ENCODE measurements at places on chromosomes 6 and 20. TPM values are rescaled to one million over a fixed set of nuclear protein-coding genes. Genes with fewer than 3 reads are reported as not detected.

SLC32A1 gene
- 0.33 TPM for total RNA-seq

GRCh38 chr6:148242180-148242579, 100.5 kb upstream of the SASH1 start:
- no peaks in the 10 kb centered on the region for H3K27me3 ChIP-seq
- H3K36me3 ChIP-seq, result no peaks in the 10 kb centered on the region
- H3K4me1 ChIP-seq, result no peaks in the 10 kb centered on the region
- H3K27ac ChIP-seq, result no peak overlapping the region
- no peak overlapping the region for H3K4me3 ChIP-seq
- no peak for DNase-seq

MCM9 gene
- total RNA-seq, result 11.4 TPM

GRCh38 chr20:59812286-59813125, 120.9 kb downstream of the SYCP2 start:
- no peaks in the 10 kb centered on the region for H3K4me1 ChIP-seq
- no peaks in the 10 kb centered on the region for H3K36me3 ChIP-seq
- no peak overlapping the region for H3K4me3 ChIP-seq
- no peaks in the 10 kb centered on the region for H3K27me3 ChIP-seq
- H3K27ac ChIP-seq, result no peak overlapping the region
- DNase-seq, result no peak

- H3K36me3 ChIP-seq, result peaks cover 6% of the 10 kb centered on the region
- no peak for DNase-seq
- no peaks in the 10 kb centered on the region for H3K4me1 ChIP-seq
- no peaks in the 10 kb centered on the region for H3K27me3 ChIP-seq
Observed at GRCh38 chr6:135052939-135053338, 1.7 kb downstream of the HBS1L start.

DNA sequence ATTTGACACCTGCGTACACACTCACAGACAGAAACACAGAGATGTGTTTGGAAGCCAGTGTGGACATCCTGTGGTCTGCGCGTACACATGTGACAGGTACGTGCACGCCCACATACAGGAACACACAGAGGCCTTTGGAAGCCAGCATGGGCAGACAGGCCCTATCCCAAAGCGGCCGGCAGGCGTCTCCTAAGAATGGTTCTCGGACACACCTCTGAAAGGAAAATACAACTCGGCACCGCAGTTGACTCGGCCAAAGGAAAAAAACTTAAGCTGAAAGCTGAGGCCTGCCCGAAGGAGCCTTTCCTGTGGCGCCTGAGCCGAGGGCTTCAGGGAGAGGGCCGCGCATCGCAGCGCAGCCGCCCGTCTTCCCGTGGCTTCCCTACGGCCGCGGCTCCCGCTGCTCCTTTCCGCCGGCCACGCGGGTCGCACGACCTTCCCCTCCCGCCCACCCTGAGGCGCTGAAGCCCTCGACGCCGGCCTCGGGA, 1.4 kb upstream of the CEP43 start:
- no peaks in the 10 kb centered on the region for H3K36me3 ChIP-seq
- no peaks in the 10 kb centered on the region for H3K27me3 ChIP-seq
- peak overlapping the region; percentile 69 for H3K4me3 ChIP-seq
- H3K4me1 ChIP-seq, result peaks cover 2% of the 10 kb centered on the region
- H3K27ac ChIP-seq, result no peak overlapping the region

GRCh38 chr6:155224618-155225017, 39.2 kb upstream of the CLDN20 start:
- H3K4me1 ChIP-seq, result peaks cover 4% of the 10 kb centered on the region
- DNase-seq, result no peak
- H3K27ac ChIP-seq, result no peak overlapping the region
- H3K36me3 ChIP-seq, result no peaks in the 10 kb centered on the region

- no peak overlapping the region for H3K4me3 ChIP-seq
- H3K27me3 ChIP-seq, result no peaks in the 10 kb centered on the region
- H3K4me1 ChIP-seq, result no peaks in the 10 kb centered on the region
- H3K36me3 ChIP-seq, result no peaks in the 10 kb centered on the region
Observed at GRCh38 chr6:15137086-15137485, 108.8 kb upstream of the JARID2 start.

DNA sequence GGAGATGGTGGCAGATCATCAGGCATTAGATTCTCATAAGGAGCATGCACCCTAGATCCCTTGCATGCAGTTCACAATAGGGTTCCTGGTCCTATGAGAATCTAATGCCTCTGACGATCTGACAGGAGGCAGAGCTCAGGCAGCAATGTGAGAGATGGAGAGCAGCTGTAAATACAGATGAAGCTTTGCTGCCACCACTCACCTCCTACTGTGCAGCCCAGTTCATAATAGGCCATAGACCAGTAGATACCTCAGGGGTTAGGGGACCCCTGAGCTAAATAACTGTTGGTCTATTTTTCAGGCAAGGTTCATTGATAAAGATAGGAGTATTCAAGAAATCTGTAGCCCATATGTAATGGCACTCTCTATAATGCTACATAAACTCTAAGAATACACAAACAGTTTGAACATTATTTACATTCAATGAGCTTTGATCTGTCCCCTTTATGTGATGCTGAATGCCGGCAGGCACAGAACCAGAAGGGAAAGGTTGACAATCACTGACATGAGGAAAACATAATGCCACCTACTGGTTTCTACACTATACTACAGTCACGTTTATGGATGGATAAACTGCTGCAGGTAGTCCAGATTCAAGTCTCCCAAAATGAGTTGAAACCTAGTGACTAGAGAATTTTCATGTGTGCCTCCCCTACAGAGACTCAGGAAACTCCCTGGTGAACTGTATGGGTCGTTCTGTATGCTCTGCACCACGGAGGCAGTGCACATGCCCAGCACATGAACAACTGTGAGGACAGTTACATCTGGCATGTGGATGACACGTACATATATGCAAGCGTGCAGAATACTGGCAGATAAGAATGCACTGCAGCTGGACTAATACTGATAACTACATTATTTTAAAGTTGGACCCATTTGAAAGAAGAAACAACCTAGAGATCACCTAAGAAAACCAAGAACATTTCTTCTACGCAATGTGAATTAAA, 72.0 kb downstream of the DST start:
- DNase-seq, result no peak
- no peak overlapping the region for H3K4me3 ChIP-seq
- no peak overlapping the region for H3K27ac ChIP-seq
- H3K36me3 ChIP-seq, result peaks cover 33% of the 10 kb centered on the region
- H3K4me1 ChIP-seq, result no peaks in the 10 kb centered on the region

- H3K27me3 ChIP-seq, result no peaks in the 10 kb centered on the region
- H3K27ac ChIP-seq, result no peak overlapping the region
- DNase-seq, result no peak
- no peak overlapping the region for H3K4me3 ChIP-seq
- no peaks in the 10 kb centered on the region for H3K4me1 ChIP-seq
Observed at GRCh38 chr6:90465686-90466085, 121.2 kb downstream of the MAP3K7 start.

LAMA5 gene
- 225 TPM for total RNA-seq

DNA sequence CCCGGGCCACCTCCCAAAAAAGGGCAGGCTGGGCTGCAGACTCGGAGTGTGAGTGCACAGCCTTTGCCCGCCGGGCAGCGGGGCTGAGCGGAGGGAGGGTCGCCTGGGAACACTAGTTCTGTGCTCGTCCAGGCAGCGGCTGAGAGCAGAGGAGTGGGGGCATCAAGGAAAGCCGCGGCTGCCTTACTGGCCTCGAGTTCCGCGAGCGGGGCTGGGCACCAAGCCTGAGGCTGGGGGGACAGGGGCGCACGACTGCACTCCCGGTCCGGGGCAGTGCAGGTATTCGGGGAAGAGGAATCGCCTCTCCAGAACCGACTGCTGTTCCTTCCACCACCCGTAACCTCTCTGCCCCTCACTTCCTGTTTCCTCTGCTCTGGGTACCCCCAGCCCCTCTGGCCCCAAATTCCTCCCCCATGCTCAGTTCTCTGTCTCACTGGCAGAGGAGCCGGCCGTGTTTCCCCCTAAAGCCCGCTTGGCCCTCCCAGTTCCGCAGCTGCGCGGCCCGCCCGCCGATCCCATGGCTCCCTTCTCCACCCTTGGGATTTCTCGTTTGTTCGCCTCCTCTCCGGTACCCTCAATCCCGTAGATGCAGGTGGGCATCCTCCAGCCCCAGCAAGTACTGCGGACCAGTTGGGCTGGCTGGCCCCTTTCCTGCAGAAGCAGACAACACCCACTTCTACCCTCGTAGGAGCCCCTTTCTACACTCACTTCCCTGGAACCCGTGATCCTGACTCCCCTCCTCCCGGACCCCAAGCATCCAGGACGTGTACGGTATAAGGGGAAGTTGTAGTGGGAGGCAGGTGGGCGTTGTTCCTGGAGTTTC, 5.1 kb downstream of the RING1 start:
- H3K27me3 ChIP-seq, result peaks cover 32% of the 10 kb centered on the region
- peaks cover 7% of the 10 kb centered on the region for H3K36me3 ChIP-seq
- H3K4me1 ChIP-seq, result peaks cover 5% of the 10 kb centered on the region
- DNase-seq, result peak; percentile 79
- H3K4me3 ChIP-seq, result peak overlapping the region; percentile 70

GRCh38 chr20:53884859-53885541, 185.4 kb downstream of the BCAS1 start:
- H3K36me3 ChIP-seq, result no peaks in the 10 kb centered on the region
- no peak overlapping the region for H3K27ac ChIP-seq
- H3K27me3 ChIP-seq, result no peaks in the 10 kb centered on the region
- peaks cover 19% of the 10 kb centered on the region for H3K4me1 ChIP-seq

Measured in H1 (cell line).